Left ventricle myocardium inferior (tissue), 1 donor: ENCODE measurements at places on chromosomes 5 and 9. TPM values are rescaled to one million over a fixed set of nuclear protein-coding genes. Genes with fewer than 3 reads are reported as not detected.

SPINK5 gene
- 0.47 TPM for total RNA-seq

STING1 gene
- 55.3 TPM for total RNA-seq

PLAC8L1 gene
- total RNA-seq: 0.49 TPM

TIFAB gene
- not detected for total RNA-seq

CCDC192 gene
- total RNA-seq: not detected

GPX8 gene
- 9.8 TPM for total RNA-seq

C9orf72 gene
- total RNA-seq: 15.6 TPM

MOB3B gene
- total RNA-seq: 2.1 TPM

PCDHB11 gene
- total RNA-seq: 0.77 TPM

APC gene
- 33.4 TPM for total RNA-seq

NDOR1 gene
- total RNA-seq: 6.5 TPM

TAS2R1 gene
- not detected for total RNA-seq

ANKDD1B gene
- total RNA-seq: 0.27 TPM

MARVELD2 gene
- total RNA-seq: 0.96 TPM

SIT1 gene
- total RNA-seq: not detected

ADAMTS6 gene
- 1.5 TPM for total RNA-seq

LECT2 gene
- not detected for total RNA-seq

DDX4 gene
- total RNA-seq: not detected

FAM163B gene
- not detected for total RNA-seq

PCDHB3 gene
- total RNA-seq: 0.77 TPM

MAMDC4 gene
- total RNA-seq: 13.4 TPM

IL4 gene
- not detected for total RNA-seq

CDX1 gene
- total RNA-seq: not detected

MSH3 gene
- 11.0 TPM for total RNA-seq

ARL14EPL gene
- total RNA-seq: not detected

ACTBL2 gene
- total RNA-seq: not detected

PCDHGA10 gene
- 5.0 TPM for total RNA-seq

ROPN1L gene
- total RNA-seq: 0.38 TPM

SLC9A3 gene
- total RNA-seq: 0.91 TPM

KIF12 gene
- not detected for total RNA-seq

SH3GL2 gene
- total RNA-seq: 7.3 TPM

DNAH5 gene
- 0.14 TPM for total RNA-seq

PCDHGB6 gene
- total RNA-seq: 5.0 TPM

TMEM171 gene
- total RNA-seq: not detected

ANKRD20A1 gene
- total RNA-seq: 1.5 TPM

EGFL7 gene
- total RNA-seq: 81.5 TPM

ADAMTS19 gene
- 0.38 TPM for total RNA-seq

F12 gene
- total RNA-seq: not detected

MELK gene
- 0.27 TPM for total RNA-seq

ZNF484 gene
- 4.9 TPM for total RNA-seq

SLC25A2 gene
- total RNA-seq: not detected

MACROH2A1 gene
- total RNA-seq: 103 TPM

MEGF9 gene
- 5.1 TPM for total RNA-seq

NUP188 gene
- total RNA-seq: 15.9 TPM

PCDH1 gene
- total RNA-seq: 16.1 TPM

EIF4EBP3 gene
- 13.1 TPM for total RNA-seq

ITK gene
- 0.36 TPM for total RNA-seq

RPL12 gene
- total RNA-seq: 605 TPM

KLHL3 gene
- total RNA-seq: 26.3 TPM

ISCA1 gene
- total RNA-seq: 78.3 TPM

DUSP1 gene
- 85.0 TPM for total RNA-seq

SLCO4C1 gene
- 0.22 TPM for total RNA-seq

SOX30 gene
- 0.08 TPM for total RNA-seq

PRR16 gene
- total RNA-seq: 15.3 TPM

NR5A1 gene
- not detected for total RNA-seq

OCLN gene
- 2.0 TPM for total RNA-seq

PPP3R2 gene
- total RNA-seq: not detected
